ENCODE measurements at places on chromosomes 13 and 19. TPM values are rescaled to one million over a fixed set of nuclear protein-coding genes. Genes with fewer than 3 reads are reported as not detected.

Gene SPATA13
- 36.8 TPM for total RNA-seq

Gene MCEMP1
- total RNA-seq: not detected

Gene FUT2
- 0.44 TPM for total RNA-seq

Gene IZUMO2
- total RNA-seq: not detected

Gene FBN3
- total RNA-seq: 9.1 TPM

Gene ZNF667
- 19.7 TPM for total RNA-seq

Gene ATP12A
- total RNA-seq: 0.38 TPM

Gene NLRP5
- not detected for total RNA-seq

Gene PNMA8B
- total RNA-seq: 12.4 TPM

Gene SOX1
- total RNA-seq: 1.4 TPM

Gene RGL3
- 2.5 TPM for total RNA-seq

Gene PTH2
- total RNA-seq: not detected

Gene GGACT
- 2.1 TPM for total RNA-seq

Gene SYCN
- total RNA-seq: not detected

Gene KLK3
- total RNA-seq: not detected

Gene FAAP24
- 1.8 TPM for total RNA-seq

Gene FGF21
- not detected for total RNA-seq

Gene ZNF560
- not detected for total RNA-seq

Gene CERS1
- 8.6 TPM for total RNA-seq

Gene ZNF66
- total RNA-seq: 17.3 TPM

Gene ACP5
- 16.7 TPM for total RNA-seq

Gene SMAD9
- total RNA-seq: 43.2 TPM

Gene ZNF98
- 7.1 TPM for total RNA-seq

Gene ZGLP1
- 4.4 TPM for total RNA-seq

Gene SDHAF1
- total RNA-seq: 32.9 TPM

Gene FAM216B
- 0.55 TPM for total RNA-seq

Gene AMER2
- total RNA-seq: 336 TPM

Gene DLL3
- 9.5 TPM for total RNA-seq

Gene DENND1C
- 0.49 TPM for total RNA-seq

Gene FFAR1
- not detected for total RNA-seq

Gene TMEM38A
- 18.6 TPM for total RNA-seq

Gene FOXA3
- total RNA-seq: not detected

Gene NUP58
- 145 TPM for total RNA-seq

Gene ZIM2
- 4.6 TPM for total RNA-seq

Gene GRIK5
- total RNA-seq: 21.4 TPM

Gene SYT3
- total RNA-seq: 6.8 TPM

Gene FLT1
- 125 TPM for total RNA-seq

Gene GIPR
- total RNA-seq: 0.11 TPM

Gene EXOC3L2
- 3.5 TPM for total RNA-seq

Gene ZIC5
- total RNA-seq: 10.4 TPM

Gene KCTD12
- 197 TPM for total RNA-seq

Gene NUDT19
- total RNA-seq: 8.9 TPM

Gene DPY19L3
- 66.3 TPM for total RNA-seq

Gene LILRB5
- total RNA-seq: 2.1 TPM

Gene SLC10A2
- total RNA-seq: not detected

Gene CBLC
- total RNA-seq: 1.1 TPM

Gene MATK
- 27.5 TPM for total RNA-seq

Gene AXL
- 46.5 TPM for total RNA-seq

Gene TMPRSS9
- total RNA-seq: 1.0 TPM

Gene ACP7
- total RNA-seq: not detected

Gene MEIOSIN
- total RNA-seq: not detected

Gene CD177
- total RNA-seq: 4.5 TPM

Gene SLC7A10
- total RNA-seq: 1.6 TPM

Gene CDX2
- total RNA-seq: not detected

Gene PALM
- 145 TPM for total RNA-seq

Gene TUBB4A
- 51.8 TPM for total RNA-seq

Gene PRKCG
- 0.16 TPM for total RNA-seq

Gene ZNF865
- 5.4 TPM for total RNA-seq

All from camera-type eye (tissue), 1 donor.